Gastroesophageal sphincter (tissue), 4 donors: ENCODE measurements at places on chromosomes 7 and 10.

DNA sequence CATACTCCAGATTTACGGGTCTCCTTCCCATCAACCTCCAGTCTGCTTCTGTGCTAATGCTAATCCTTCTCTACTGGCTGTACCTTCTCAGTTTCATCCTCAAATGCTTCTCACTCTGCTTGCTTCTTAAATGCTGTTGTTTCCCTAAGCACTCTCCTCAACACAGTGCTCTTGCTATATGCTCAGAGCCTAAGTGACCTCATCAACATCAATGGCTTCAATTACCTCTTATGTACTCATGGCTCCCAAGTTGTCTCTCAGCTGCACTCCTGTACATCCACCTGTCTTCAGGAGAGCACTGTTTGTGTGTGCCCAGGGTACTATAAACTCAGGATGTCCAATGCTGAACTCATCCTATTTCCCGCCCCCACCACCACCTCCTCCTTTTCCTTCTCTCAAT, 22.5 kb downstream of the ELAPOR2 start:
- no peak for ATAC-seq

DNA sequence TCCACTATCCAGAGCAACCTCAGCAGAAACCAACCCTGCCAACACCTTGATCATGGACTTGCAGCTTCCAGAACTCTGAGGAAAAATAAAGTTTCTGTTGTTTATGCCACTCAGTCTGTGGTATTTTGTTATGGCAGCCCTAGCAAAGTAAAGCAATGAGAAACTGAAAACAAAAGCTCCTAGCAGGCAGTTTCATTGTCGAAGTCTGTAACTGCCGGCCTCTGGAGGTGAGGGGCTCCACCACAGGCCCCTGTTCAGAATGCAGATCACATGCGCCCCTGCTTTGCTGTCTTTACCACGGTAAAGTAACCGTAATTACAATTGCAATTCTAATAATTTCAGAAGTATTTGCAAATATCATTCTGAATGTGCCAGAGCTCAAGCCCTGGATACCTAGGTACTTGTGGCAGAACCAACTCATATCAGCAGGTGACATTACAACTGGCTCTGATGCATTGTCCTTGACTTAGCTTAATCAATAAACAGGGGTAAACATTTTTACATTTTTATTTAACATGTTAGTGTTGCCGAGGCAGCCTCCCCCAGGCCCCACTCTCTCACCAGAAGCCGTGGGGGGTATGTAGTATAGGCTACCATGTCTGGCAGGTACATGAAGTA, 193.2 kb downstream of the ELMO1 start:
- ATAC-seq, result no peak

DNA sequence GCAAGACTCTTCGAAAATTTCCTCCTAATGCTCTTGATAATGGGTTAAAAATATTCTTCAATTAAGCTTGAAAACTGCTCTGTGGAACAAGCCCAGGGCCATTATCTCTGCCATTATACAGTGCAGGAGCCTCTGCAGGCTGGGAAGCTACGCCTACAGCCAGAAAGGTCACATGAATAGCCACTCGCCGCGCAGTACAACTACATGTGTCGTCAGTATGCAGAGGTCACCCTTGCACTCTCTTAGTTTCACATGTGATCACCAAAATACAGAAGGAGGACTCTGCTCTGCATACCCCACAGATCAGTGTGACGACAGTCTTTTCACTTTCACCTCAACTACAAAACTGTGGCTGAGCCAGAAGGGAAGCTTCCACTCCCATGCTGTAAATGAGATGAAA, 141.8 kb upstream of the C1QL3 start:
- ATAC-seq, result no peak

GRCh38 chr10:124671486-124672075, 72.6 kb downstream of the FAM53B start:
- ATAC-seq, result peak; percentile 73
